Stimulated activated CD4-positive, alpha-beta T cell treated with anti-CD3 and anti-CD28 coated beads, Interleukin-2, amount 100 ng/mL, for 4 hours (primary cell): ENCODE measurements at places on chromosomes 4 and X.

DNA sequence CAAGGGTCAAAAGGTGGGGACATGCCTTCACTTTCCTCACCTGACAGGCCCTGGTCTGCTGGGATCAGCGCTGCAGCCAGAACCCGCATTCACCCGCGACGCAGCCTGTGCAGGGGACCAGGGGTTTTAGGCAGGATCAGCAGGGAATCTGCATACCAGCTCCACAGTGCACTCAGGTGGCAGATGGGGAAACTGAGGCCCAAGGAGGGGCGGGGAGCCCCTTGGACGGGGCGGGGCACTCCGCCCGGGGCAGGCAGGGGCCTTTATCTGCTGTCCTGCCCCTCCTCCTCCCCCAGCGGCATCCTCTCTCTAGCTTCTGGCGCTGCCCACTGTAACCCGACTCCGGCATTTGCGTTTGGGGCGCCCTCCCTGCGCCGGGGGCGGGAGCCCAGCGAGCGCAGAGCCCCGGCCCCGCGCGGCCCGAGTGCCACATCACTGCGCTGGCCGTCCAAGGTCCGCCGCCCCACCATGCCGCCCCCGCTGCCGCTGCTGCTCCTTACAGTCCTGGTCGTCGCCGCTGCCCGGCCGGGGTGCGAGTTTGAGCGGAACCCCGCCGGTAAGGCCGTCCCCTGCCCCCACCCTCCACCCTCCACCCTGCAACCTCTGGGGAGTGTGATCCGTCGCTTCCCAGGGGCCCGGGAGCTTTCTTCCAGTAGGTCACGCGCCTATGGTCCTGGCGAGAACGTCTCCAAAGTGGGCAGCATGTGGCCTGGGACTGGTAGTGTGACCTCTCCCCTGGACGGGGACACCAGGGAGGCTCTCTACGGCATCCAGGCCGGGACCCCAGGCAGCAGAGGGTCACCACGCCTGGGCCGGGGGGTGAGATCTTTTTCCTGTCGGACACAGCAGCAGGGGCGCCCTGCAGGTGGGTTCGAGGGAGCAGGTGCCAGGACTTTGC, at the start of gene CPZ:
Gene CPZ, plus strand, starts transcription at position 400 of the 898 bp plus-strand sequence. Its CDS starts 69 bp downstream, at position 469.
- no peak for DNase-seq

- no peak for DNase-seq
These were observed 44.8 kb downstream of the SHOX start for GRCh38 chrX:675279-675954.

GRCh38 chr4:86451560-86452330, 91.9 kb upstream of the MAPK10 start:
- DNase-seq = no peak

DNA sequence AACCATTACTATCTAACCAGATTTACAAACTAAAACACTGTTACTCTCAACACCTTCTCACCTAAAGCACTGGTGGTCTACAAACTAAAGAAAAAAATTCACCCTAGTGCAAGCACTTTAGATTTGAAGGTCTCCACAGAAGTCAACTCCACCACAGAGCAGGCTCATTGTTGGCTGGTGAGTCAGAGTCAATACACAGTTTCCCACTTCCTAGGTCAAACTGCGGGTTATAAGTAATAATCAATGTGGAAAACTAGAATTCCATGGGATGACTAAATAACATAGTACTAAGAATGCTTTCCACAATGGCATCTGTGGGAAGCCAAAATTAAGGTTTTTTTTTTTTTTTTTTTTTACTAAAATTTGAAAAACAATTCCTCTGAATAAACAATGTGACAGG, 191.8 kb downstream of the PDGFC start:
- no peak for DNase-seq

DNA sequence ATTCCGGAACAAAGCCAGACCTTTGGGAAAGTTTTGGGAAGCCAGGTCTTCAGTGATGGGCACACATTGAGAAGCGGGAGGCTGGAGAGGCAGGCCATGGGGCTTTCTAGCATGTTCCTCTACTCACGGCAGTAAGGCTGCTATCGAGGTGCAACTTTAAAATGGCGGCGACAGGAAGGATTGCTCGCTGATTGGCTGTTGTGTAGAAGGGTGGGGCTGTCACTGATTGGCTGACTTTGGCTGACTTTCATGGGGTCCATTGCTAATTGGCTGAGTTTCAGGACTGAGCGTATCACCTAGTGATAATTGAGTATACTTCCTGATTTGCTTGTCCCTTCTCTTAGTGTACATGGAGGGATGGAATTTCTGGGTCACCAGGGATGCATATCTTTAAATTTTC, 19.7 kb upstream of the GLOD5 start:
- DNase-seq = no peak

DNA sequence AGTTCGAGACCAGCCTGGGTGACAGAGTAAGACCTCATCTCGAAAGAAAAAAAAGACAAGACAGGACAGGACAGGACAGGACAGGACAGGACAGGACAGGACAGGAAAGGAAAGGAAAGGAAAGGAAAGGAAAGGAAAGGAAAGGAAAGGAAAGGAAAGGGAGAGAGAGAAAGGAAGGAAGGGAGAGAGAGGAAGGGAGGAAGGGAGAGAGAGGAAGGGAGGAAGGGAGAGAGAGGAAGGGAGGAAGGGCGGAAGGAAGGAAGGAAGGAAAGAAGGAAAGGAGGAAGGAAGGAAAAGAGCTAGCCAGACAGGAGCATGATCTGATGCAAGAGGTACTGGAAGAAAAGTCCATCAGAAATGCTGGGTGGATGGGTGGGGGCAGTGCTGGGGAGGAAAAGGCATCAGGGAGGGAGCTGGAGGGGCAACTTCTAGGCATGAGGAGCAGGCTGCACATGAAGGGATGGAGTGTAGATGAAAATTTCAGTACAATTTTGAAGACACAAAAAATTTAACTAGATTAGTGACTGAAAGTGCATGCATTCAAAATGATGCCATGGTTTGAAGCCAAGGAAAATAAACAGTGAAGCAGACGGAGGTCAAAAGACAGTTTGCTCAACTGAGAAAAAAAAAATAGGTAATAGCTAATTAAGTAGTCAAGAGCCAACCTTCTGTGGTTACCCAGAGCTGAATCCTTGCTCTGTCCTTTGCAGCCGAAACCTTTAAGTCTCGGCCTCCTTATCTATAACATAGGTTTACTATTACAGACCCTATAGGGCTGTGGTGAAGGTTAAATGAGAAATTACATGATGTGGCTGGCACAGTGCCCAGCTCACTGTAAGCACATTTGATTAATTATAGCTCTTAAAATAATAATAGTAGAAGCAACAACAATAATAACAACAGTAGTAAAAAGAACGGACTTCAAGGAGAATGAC, 59.9 kb downstream of the ZNF827 start:
- DNase-seq = no peak

GRCh38 chr4:24683116-24683515, 98.8 kb upstream of the DHX15 start:
- DNase-seq = no peak

DNA sequence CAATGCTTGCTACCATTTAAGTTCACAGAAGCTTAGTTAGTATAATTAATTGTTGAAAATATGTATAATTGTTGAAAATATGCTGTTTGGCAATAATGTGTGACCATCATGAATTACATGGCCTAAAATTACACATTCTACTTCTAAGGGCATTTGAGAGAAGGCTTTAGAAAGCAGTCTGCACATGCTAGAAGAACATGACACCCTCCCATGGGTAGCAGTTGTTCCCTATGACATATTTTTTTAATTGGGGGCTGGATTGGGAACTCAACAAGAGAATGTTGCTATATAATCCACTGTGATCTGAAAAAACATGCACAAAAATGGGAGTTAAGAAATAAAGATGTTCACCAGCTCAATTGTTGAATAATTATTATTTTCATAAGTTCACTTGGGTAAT, 331.4 kb downstream of the ARHGAP24 start:
- DNase-seq = no peak

DNA sequence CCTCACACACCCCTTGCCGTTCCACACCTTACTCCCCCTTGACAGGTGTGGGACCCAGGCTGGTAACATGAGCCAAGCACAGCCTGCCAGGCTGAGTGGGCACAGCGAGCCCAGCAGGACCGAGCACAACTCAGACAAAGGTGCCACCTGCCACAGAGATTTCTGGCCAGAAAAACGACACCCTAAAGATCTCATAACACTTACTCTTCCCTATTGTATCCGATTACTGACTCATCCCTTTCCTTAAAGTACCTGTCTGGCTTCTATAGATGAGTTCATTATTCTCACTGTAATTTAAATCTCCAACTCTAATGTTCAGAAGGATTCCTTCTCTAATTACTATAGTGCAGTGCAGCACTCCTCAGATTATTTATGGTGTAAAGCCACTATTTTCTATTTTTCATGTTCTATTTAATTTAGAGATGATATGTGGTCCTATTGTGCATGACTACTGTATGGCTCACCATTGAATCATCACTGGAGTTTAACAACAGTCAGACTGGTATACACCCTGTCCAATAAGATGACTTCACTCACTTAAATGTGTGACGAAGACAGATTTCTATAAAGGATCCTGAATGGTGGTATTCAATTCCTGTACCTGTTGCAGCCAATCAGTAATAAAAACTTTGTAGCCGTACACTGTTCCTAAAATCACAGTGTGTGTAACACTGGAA, 7.6 kb upstream of the SYTL5 start:
- no peak for DNase-seq

- no peak for DNase-seq
These were observed 149.0 kb upstream of the SCML1 start for GRCh38 chrX:17588303-17588702.

GRCh38 chr4:105620640-105621323, 68.4 kb downstream of the ARHGEF38 start:
- no peak for DNase-seq

- no peak for DNase-seq
These were observed 8.8 kb upstream of the FAM9C start for GRCh38 chrX:13053171-13053570.

DNA sequence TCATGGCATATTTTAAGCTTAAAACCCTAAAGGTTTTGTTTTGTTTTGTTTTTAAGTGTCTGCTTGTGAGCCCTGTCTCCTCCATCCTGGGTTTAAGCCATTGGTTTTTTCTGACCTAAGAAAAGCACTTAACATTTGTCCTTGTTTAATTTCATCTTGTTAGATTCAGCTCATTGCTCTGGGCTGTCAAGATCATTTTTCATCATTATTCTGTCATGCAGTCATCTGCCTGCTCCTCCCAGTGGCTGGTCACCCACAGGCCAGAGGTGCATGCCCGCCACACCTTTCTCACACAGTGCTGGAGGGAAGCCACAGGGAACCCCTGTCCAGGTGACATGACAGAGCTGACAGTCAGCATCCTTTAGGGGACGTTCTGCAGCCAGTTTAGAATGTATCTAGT, 11.7 kb upstream of the REELD1 start:
- no peak for DNase-seq

GRCh38 chr4:93031431-93032098, 727.8 kb downstream of the GRID2 start:
- DNase-seq = no peak

- no peak for DNase-seq
These were observed 757.8 kb upstream of the HS3ST1 start for GRCh38 chr4:12186526-12186925.

DNA sequence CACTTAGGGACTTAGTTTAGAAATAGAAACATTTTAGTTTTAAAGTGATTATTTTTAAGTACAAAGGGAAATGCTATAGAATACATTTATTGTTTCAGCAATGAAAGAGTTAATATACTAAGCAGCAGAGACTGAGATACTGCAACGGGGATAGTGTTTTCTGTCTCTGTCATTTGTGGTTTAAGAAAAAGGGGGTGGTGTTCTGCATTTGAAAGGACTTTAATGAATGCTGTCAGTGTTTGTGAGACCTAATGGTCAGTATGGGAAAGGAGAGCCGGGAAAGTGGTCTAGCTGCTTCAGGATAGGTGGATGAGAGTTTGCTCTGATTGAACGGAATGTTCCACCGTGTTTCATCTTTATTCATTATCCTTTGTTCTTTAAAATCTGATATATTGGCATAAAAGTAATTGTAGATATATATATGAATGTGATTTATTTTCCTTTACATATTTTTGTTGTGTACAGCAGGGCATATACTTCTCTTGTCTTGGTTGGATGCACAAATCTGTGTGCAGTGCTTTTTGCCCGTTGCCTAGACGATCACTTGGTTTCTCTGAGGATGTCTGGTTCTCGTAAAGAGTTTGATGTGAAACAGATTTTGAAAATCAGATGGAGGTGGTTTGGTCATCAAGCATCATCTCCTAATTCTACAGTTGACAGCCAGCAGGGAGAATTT, at the start of gene KLHL5:
Gene KLHL5, plus strand, starts transcription at position 139 of the 676 bp plus-strand sequence. Its CDS starts 421 bp downstream, at position 560.
- DNase-seq = no peak

DNA sequence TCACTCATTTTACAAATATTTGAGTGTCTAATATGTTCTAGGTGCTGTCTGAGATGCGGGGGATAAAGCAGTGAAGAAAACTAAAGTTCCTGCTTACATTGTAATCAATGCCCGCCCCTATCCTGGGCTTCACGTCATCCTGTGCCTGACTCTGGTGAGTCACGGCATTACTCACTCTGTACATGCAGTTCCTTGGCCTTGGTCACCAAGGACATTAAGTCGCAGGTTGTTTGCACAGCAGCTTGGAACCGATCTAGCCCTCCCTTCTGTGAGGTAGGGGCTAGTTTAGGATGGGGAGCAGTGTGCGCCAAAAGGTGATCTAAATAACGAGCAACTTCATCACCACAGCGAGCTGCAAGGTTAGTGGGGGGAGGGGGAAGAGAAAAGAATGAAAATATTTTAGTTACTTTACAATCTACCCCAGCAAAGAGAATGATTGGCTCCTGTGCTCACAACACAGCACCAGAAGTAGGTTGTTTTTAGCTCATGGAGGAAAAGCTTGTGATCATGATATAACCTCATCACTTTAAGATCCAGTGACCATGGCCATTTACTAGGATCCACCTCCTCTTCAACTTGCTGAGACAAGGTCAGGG, 48.0 kb upstream of the HDAC8 start:
- DNase-seq = no peak

DNA sequence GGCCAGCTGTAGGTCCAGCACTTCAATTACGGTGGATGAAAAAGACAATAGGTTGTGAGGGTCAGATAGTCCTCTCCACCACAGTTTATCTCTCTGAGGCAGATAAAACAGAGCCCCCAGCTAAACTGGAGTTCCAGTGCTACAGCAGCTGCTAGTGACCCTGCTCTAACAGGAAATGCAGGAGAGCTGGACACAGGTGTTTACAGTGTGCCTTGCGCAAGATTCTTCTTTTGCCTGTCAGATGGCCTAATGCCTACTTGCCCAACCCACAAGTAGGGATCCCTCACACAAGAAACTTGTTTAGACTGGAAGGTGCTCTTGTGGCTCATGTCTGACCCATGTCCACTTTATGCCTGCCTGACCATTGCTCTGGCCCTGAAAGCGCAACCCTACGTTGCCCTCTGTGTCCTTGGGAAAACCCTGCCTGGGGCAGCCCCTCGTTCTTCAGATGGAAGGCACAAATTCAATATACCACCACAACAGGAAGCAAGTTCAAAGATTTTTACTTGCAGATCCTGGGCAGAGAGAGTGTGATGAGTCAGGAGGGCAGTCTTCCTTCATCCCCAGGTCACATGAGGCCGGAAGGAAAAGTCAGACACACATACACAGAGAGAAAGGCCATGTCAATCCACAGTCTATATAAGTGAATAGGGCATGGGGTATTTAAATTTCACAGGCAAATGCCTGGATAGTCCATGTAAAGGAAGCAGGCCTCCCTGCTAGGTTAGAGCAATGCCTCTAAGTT, 105.1 kb upstream of the ADGRL3 start:
- DNase-seq = no peak
